Activated T-helper 17 cell treated with anti-CD3 and anti-CD28 coated beads, Interleukin-2, amount 50 U/mL, for 72 hours (primary cell): ENCODE measurements at places on chromosomes 16 and 17.

GRCh38 chr17:19387921-19388521, 1.0 kb upstream of the MFAP4 start:
- ATAC-seq = no peak

- no peak for ATAC-seq
Measured at GRCh38 chr16:67935101-67935401, 1.6 kb downstream of the PSMB10 start.

DNA sequence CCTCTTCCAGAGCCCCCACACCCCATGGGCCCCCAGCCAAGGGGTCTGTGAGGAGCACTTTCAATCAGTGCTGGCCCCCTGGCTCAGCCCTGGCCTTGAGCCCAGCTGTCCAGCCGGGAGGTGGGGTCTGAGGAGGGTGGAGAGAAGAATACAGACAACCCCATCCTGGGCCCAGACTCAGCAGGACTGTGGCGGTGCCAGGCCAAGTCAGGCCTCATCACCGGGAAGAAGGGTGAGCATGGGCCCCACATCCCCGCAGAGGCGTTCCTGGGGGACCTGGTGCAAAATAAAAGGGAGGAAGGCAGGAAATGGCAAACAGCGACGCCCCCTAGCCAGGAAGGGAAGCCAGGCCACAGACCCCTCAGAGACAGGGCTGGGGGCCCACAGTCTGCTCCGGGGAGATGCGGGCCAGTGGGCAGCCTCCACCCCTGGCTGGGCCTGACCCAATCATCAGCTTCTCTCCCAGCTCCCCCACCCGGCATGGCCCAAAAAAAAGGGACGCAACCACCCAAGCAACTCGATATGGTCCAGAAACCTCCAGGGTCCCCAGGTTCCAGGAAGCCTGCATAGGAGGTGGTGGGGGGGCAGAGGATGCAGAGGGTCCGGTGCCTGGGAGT, 20.6 kb downstream of the ZNF423 start:
- no peak for ATAC-seq

DNA sequence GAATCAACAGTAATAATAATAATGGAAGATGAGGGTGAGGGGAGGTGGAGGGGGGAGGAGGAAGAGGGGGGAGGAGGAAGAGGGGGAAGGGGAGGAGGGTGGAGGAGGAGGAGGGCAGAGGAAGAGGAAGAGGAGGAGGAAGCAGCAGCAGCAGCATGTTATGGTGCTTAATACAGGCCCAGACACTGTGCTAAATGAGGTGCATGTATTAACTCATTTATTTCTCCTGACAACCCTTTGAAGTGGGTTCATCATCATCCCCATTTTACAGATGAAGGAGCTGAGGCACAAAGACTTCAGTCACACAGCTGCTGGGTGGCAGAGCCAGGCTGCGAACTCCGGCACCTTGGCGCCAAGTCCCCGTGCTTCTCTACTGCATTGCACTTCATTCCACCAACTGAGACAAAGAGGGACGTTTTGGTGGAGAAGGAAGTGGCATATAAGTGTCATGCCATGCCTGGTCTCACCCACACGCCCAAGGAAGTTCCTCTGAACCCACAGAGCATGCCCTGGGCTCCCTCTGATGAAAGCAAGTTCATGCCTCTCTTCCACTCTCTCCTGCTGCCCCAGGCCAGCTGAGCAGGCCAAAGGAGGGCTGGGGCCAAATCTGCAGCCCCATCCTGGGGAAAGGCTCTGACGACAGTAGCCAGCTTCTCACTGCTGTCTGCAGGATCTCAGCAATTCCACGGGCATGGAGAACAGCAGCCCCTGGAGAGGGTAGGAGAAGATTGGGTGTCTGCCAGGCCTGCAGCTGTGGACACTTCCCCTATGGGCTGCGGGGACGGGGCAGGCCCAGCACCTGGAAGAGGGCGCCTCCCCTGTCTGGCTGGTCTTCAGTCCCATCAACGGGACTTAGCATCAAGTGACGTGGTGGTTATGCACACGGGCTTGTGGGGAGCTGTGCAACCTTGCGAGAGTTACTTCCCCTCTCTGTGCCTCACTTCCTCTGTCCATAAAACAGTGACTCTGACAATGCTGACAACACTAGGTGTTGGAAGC, 21.8 kb downstream of the XYLT1 start:
- peak; percentile 83 for ATAC-seq

DNA sequence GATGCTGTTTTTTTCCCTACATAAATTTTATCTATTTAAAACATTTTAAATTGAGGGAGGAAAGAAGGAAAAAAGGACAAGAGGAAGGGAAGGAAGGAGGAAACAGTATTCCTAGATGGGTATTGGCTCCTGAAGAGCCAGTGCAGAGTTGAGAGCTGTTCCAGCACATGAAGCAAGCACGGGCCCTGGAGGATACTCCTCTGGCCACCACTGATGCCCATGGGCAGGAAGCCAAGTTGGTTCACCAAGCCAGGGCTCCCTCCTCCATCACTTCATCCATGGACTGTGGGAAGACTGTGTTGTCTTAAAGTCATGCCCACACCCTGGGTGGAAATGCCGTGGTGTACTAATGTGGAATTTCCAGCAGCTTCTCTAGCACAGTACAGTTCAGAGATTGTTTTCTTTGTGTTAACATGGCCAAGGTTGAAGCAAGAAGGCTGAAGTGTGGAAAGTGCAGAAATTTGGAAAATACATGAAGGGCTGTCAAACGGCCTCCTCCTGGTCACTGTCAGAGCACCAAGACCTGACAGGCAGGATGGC, 23.9 kb upstream of the NOS2 start:
- ATAC-seq = no peak

DNA sequence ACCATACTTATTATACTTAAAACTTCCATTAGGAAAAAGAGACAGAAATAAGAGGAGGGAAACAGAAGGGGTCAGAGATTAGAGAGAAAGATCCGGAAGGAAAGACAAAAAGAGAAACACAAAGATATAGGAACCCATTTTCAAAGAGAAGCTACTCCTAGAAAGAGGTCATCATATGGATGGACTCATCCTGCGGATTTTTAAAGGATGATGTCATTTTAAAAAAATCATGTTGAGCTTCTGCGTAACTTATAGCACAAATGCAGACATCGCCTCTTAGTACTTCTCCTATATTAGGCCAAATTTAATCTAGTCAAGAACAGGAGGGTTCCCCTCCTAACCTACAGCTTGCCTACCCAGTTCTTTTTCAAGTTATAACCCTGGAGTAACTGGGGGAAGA, 18.1 kb downstream of the EFTUD2 start:
- ATAC-seq = no peak

DNA sequence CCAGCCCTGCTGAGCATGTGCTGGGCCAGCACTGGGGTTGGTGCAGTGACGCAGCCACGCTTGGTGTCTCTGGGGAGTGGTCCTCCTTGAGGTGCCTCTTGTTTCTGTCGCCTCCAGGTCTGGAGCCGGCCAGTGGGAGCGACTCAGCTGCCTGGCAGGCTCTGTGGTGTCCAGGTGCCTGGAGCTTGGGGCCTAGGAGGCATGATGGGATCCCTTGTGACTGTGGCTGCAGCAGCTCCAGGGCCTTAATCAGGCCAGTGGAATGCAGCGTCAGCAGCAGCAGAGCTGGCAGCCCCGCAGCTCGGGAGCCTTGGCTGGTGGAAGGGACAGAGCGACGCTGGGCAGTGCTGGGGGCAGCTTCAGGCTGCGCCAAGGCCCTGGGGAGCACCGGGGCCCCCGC, 74.7 kb upstream of the CIBAR2 start:
- no peak for ATAC-seq

DNA sequence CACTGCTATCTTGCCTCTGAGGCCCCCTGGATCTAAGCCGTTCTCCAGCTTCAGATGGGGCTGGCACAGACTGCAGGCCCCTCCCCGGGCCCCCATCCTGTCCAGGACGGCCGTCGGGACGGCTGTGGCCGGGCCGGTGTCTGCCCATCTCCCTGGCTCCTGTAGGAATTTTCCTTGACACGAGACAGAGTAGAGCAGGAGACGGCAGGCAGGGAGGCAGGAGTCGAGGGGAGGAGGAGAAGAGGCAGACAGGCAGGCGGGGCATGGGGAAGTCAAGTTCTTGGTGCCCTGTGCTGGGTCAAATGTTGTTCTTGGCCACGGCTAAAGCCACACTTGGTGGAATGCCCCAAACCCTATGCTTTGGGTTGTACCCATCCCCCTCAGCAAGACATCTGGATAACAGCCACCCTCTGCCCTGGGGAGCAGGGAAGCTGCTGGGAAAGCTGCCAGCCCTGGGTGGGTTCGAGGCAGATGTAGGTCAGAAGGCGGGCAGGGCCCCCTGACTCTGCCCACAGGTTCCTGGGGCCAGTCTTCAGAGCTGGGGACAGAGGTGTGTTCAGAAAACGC, 4.0 kb downstream of the C1QTNF1 start:
- ATAC-seq = no peak

DNA sequence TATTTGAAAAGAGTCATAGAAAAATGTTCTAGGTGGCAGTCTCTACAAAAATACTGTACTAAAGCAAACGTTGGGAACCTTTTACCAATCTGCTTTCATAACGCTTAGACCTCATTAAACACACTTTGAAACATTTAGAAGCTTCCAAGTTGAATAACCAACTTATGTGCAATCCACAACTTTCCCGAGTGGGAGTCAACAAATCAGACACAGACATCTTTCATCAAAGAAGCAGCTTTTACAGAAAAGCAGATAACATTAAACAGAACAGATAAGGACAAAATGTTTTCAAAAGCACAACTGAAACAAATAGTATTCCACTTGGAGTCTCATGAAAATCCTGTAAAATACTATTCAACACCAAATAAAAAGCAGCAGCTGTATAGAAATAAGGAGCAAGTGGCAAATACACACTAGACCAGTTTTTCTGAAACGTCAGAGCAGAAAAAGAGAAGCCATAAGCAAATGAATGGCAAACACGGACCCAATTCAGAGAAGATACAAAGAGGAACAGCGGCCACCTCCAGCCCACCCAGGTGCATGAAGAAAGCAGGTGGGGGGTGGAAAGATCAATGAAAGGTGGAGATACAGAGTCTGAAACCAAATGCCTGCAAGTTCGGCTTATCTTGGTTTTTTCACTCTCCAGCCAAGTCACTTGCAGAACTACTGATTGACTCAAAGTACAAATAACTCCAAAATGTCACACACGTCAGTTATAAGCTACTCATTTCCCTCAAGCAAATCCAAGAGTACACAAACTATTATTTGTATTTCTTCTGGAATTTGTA, 18.4 kb upstream of the FBF1 start:
- ATAC-seq = no peak

- ATAC-seq = no peak
Measured at GRCh38 chr17:37180376-37180775, 195.4 kb upstream of the C17orf78 start.

DNA sequence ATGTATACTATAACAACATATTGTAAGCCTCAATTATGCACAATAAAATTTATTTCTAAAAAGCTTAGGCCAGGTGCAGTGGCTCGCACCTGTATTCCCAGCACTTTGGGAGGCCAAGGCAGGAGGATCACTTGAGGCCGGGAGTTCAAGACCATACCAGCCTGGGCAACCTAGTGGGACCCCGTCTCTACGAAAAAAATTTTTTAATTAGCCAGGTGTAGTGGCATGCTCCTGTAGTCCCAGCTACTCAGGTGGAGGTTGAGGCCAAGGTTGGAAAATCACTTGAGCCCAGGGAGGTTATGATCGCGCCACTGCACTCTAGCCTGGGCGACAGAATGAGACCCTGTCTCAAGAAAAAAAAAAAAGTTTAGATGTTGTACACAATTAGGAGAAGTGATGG, 45.5 kb downstream of the VMP1 start:
- ATAC-seq = no peak

DNA sequence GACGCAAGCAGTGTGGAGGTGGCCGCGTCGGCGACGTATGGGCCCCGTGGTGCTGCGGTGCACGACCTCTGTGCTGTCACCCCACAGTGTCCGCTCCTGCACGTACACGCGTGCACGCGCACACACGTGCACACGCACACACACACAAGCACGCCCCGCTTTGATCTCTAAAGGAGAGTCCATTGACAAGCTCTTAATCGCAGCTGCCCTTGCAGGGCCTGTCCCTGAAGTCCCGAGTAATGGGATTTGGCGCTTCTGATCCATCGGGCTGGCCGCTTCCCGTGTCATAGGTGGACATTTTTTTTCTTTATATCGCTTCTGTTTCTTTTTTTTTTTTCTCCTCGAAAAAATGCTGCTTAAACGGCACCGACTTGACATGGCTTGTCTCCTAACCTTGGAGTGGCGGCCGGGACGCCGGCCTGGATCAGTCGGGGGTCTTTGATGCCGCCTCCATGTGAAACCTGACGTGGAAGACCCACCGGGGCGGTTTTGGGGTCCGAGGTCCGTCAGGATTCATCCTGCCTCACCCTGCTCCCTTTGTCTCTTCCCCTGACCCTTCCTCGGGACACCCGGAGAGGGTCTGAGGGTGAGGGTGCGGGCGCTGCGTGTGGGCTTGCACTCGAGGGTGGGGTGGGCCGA, 8.3 kb upstream of the AXIN1 start:
- no peak for ATAC-seq

GRCh38 chr16:86241681-86242080, 268.6 kb upstream of the FOXF1 start:
- no peak for ATAC-seq

DNA sequence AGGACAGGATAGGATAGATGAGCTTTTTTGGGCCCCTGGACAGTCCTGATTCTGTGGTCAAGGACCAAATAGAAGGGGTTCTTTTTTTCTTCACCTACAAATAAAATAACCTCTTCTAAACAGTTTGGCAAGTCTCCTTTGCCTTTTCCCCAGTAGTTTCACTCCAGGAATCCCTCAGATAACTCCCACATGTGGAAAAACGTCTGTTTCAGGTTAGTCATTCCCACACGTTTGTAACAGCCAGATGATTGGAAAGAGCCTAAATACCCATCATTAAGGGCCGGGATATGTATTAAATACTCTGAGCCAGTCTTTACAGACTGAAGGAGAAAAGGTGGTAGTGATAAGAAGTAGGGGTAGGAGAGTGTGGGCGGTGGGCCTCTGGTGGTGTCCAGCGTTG, 58.3 kb downstream of the PLD6 start:
- no peak for ATAC-seq

GRCh38 chr16:1457489-1458245, 13.3 kb upstream of the CCDC154 start:
- peak; percentile 9 for ATAC-seq

- peak; percentile 1 for ATAC-seq
Measured at GRCh38 chr17:58328195-58329034, at the start of gene TSPOAP1. TSS of gene TSPOAP1 (minus strand) at chr17:58328795. CDS start at chr17:58327920, 875 bp downstream.

DNA sequence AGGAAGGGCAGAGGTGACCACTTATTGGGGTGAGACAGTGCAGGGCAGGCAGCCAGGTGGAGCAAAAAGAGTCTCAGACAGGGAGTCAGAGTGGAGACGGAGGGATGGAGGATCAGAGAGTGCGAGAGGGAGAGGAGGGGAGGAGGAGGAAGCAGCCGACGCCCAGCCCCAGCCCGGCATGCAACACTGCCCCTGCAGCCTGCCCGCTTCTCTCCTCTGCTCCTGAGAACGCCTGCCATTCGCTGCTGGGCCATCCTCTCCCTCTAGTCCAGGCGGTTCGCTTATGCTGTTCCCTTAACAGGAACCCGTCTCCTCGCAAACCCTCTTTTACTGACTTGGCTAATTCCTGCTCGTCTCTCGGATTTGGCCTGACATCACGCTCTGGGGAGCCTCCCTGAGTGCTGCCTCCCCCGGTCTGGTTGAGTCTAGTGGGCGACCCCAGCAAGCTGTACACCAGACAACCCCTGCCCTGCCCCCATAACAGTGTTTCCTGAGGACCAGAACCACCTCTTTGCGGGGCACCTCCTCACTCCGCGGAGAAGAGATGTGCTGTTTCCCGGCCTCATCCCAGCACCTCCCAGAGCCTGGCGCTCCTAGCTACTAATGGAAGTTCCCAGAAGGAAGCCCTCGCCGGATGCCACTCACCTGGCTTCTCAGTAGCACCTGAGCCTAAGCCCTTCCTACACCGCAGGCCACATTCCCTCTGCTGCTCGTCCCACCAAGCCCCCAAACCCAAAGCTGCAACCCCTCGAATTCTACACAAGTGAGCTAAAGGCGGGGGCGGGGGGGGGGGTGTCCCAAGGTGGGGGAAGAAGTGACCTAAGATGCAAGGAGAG, 61.2 kb upstream of the CCL1 start:
- no peak for ATAC-seq
